ENCODE measurements at places on chromosomes 11 and 22.

GRCh38 chr11:78048561-78048960, 15.1 kb upstream of the THRSP start:
- no peak for DNase-seq

GRCh38 chr22:48181263-48181955, 1419.0 kb downstream of the TBC1D22A start:
- no peak for DNase-seq

DNA sequence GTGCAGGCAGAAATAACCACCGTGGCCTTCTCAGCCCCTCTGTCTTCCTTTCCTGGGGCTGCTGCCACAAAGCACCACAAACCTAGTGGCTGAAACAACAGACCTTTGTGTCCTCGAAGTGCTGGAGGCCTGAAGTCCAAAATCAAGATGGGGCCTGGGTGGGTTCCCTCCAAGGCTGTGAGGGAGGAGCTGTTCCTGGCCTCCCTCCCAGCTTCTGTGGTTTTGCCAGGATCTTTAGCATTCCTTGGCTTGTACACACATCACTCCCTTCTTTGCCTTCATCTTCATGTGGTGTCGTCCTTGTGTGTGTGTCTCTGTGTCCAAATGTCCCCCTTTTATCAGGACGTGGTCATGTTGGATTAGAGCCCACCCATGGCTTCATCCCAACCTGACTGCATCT, 29.0 kb upstream of the PARVG start:
- no peak for DNase-seq

GRCh38 chr11:61198948-61199523, 4.3 kb upstream of the PGA3 start:
- DNase-seq = no peak

DNA sequence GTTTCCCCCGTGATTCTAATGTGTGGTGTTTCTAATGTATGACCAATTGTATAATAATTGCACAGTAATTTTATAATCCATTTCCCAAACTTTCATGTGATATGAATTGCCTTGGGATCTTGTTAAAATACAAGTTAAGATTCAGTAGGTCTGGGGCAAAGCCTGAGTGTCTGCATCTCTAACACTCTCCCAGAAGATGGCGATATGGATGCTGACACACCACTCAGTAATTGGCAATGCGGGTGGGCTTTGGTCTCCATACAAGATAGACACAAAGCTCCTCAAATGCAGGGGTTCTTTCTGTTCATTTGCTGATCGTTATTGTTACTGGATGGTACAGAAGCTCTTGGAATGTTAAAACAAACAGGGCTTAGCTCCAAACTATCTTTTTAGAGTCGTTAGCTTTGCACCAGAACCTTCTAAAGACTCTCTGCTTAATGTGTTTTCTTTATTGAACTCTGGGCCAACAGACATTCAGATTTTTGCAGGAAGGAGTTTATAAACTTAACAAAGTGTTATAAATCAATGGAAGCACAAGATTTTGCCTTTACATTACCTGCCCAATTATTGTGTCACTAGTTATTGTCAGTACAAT, 45.4 kb upstream of the ANO3 start:
- no peak for DNase-seq

DNA sequence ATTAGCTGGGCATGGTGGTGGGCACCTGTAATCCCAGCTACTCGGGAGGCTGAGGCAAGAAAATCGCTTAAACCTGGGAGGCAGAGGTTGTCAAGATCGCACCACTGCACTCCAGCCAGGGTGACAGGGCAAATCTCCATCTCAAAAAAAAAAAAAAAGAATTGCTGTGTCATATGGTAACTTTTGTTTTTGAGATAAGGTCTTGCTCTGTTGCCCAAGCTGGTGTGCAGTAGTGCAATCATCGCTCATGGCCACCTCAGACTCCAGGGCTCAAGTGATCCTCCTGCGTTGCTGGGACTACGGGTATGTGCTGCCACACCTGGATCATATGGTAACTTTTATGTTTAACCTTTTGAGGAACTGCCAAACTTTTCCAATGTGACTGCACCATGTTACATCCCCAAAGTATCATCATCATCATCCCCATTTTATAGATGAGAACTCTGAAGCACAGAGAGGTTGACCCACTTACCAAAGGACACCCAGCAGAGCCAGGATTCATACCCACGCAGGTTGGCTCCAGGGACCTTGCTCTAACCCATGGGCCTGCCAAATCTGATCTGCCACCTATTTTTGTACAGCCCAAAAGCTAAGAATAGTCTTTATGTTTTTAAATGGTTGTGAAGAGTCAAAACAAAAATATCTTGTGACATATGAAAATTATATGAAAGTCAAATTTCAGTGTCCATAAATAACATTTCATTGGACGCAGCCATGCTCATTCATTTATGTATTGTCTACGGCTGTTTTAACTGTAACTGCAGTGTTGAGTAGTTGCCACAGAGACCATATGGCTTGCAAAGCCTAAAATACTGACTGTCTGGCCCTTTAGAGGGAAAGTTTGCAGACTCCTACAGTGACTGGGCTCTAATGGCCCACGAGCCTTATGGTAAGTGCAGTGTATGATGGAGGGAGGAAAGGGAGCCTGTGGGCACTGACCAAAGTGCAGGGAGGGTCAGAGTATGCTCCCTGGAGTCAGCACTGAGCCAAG, 45.3 kb downstream of the GDPD5 start:
- DNase-seq = no peak

DNA sequence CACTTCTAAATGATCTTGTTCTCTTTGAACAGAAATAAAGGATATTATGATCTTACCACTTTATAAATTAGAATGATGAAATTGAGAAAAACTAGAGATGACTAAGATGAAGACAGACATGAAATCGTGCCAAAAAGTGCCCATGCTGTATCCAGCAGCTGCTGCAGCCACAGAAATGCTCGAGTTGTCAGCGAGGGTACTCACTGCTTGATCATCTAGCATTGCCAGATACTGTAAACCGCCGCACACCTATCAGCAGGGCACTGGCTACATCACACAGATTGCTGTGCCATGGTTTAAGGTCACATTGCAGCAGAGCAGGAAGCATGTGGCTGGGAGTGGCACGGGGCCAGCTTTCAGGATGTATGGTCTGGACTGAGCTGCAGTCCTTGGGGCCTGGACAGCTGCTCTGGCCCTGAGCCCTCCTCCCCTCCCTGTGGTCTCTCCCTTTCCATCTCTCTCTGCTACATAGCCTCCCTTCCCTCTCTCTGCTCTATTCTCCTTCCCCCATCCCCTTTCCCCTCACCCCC, 51.0 kb upstream of the SEPTIN5 start:
- DNase-seq = no peak

DNA sequence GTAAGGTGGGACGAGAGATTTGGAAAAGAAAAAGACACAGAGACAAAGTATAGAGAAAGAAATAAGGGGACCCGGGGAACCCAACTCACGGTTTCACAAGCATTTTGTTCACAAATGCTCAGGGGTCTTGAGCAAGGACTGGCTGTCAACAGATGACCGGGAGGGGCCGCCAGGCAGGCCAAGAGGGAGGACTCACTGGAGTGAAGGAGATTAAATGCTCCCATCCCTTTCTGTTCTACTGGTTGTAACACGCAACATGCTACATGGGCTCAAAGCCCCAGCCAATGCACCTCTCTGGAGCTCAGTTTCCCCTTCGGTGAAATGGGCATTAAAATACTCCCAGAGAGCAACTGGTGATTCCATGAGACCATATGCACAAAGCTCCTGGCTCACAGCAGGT, 13.4 kb downstream of the SHANK2 start:
- DNase-seq = no peak

- no peak for DNase-seq
These were observed 368.6 kb downstream of the OPCML start for GRCh38 chr11:133163463-133164419.

DNA sequence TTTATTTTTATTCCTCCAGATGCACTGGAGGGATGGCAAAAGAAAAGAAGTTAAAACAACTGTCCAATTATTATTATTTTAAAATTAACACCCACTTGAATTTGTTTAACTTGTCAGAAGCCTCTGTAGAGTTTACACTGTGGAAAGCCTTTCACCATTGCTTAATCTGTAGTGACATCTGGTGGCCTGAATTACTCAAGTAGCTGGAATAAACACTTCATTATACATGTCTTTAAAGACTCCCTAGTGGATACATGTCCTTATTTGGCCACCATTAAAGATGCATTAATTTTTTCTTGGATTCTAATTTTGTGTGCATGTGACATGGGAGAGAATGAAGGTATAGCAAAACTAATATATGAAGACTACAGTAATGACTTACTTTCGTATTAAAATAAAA, 1496.5 kb downstream of the FAM181B start:
- no peak for DNase-seq

GRCh38 chr11:111733016-111733415, 33.2 kb downstream of the PPP2R1B start:
- DNase-seq = no peak

GRCh38 chr11:12430954-12431595, 53.7 kb downstream of the PARVA start:
- DNase-seq = no peak

DNA sequence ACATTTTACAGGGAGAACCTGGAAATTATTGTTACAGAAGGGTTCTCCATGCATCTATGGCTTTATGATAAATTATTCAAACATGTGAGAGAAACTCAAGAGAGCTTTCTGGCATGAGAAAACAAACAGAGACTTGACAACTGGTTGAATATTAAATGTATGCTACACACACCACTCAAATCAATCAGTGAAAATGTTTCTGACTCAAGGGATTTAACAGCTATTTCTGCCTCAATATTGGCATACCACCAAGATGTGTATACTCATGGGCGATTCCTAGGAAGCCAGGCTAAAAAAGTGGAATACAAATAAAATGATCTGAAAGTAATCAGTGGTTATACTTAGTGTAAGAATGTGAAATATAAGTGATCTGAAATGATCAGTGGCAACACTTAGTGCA, 15.8 kb upstream of the OR51T1 start:
- DNase-seq = no peak

DNA sequence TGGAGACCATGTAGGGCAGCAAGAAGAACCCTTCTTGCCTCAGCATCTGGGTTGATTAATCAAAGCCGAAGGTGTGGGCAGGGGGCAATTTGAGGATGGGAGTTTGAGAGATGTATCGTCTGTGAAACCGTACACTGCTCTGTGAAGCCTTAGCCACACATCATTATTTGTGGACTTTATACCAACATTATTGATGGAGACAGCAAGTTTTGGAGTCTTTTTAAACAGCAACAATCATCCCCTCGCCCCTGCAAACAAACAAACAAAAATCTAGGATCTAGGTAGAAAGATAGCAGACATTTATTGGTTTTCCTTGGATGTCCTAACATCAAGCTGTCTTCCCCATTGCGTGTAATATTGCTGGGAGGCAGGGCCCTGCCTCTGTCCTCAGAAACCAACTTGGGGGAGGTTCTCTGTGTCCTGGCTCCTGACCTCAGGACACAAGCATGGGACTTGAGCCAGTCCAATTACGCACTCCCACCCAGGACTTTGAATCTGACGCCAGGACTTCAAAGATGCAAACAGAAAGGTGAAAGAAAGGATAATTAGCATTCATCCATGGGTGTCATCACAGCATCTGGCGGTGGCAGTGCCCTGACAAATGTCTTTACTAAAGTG, 61.6 kb upstream of the PLET1 start:
- no peak for DNase-seq

- no peak for DNase-seq
These were observed 1.2 kb downstream of the P2RY6 start for GRCh38 chr11:73273222-73273895.

DNA sequence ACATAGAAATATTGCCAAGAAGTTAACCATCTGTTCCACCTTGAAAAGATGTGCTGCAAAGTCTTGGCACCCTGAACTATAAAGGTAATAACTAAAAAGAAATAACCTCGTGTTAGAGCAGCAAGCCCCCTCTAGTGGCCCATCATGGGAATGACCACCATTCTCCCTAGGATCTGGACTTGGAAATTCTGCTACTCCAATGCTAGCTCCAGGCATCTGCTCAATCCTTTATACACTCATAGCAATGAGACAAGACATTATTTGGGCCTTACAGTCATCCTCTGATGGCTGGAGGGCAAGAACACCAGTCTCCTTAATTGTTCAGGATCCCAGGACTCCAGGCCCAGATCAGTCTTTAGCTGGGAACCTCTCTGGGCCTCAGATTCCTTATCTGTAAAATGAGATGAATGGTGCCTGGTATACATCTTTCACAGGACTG, 76.0 kb downstream of the CWC15 start:
- no peak for DNase-seq

DNA sequence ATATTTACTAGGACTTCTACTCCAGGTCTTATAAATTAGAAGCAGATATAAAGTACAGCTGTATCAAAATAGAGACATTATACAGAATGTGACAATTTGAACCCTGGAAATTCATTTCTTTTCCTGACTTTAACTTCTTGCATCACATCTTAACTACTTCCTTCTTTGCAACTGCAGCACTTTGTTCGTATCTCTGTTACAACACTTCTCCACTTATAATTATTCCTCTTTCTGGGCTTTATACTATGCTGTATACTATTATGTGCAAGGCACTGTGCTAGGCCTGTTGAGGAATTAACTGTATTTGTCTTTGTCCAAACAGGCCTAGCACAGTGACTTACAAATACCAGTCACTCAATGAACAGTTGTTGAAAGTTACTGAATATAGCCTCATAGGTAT, 1.8 kb upstream of the SLC36A4 start:
- DNase-seq = no peak
